ENCODE measurements at places on chromosomes 2 and 18. TPM values are rescaled to one million over a fixed set of nuclear protein-coding genes. Genes with fewer than 3 reads are reported as not detected.

GRCh38 chr2:49199266-49199665, 45.0 kb upstream of the FSHR start:
- no peak overlapping the region for H3K27ac ChIP-seq
- DNase-seq: no peak
- H3K36me3 ChIP-seq: no peaks in the 10 kb centered on the region

GRCh38 chr2:29561628-29562027, 359.8 kb downstream of the ALK start:
- H3K27me3 ChIP-seq: no peaks in the 10 kb centered on the region
- H3K4me3 ChIP-seq: no peak overlapping the region
- no peaks in the 10 kb centered on the region for H3K4me1 ChIP-seq
- H3K27ac ChIP-seq: no peak overlapping the region
- no peaks in the 10 kb centered on the region for H3K36me3 ChIP-seq

GRCh38 chr2:70870790-70871189, 35.2 kb upstream of the CD207 start:
- peaks cover 62% of the 10 kb centered on the region for H3K27me3 ChIP-seq
- no peaks in the 10 kb centered on the region for H3K36me3 ChIP-seq
- no peak for DNase-seq
- no peak overlapping the region for H3K27ac ChIP-seq
- no peak overlapping the region for H3K4me3 ChIP-seq

- H3K36me3 ChIP-seq: no peaks in the 10 kb centered on the region
- no peak for DNase-seq
- no peak overlapping the region for H3K27ac ChIP-seq
- H3K4me3 ChIP-seq: no peak overlapping the region
- no peaks in the 10 kb centered on the region for H3K27me3 ChIP-seq
- peaks cover 18% of the 10 kb centered on the region for H3K4me1 ChIP-seq
Measured at GRCh38 chr2:225117051-225117716, 74.9 kb upstream of the DOCK10 start.

DNA sequence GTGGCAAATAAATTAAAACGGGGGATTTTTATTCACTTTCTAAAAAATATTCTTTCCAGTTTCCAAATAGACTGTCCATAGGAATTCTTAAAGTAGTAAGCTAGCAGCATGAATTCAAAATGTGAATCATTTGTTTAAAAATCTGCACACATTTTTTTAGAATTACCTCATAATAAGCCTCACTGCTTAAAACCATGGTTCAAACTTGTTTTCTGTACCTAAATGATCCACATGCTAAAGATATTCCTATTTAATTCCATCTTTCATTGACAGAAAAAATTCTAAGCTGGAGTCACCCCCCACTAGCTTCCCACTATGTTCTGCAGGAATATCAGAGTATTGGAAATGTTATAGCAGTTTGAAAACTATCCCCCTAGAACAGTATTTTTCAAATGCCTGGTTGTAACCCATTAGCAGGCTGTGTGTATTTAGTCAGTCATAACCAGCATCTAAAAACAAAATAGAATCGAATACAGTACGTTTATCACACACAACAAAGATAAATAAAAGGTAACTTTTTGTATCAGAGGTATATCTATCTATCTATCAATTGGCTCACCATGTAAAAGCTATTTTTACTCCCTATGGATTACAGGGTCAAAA, 11.2 kb upstream of the IKZF2 start:
- no peak overlapping the region for H3K4me3 ChIP-seq
- H3K4me1 ChIP-seq: peaks cover 3% of the 10 kb centered on the region
- no peak for DNase-seq
- H3K27ac ChIP-seq: no peak overlapping the region
- no peaks in the 10 kb centered on the region for H3K36me3 ChIP-seq

DNA sequence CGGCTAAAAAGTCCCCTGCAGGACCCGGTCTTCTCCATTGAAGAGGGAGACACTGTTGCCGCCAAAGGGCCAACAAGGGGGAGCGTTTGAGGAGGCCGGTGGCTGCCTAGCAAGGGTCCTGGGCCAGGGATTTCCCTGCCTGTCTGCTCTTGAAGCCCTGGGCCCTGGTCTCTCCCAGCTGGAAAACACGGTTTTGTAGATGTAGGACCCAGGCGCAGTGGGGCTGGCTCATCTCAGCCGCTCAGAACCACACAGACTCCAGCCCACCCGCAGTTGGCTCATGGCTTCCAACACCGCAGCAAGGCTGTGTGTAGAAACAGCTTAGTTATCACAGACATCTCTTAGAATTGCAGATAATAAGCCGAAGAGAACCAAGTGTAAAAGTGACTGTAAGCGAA, 57.1 kb upstream of the TWIST2 start:
- peaks cover 2% of the 10 kb centered on the region for H3K36me3 ChIP-seq
- H3K27me3 ChIP-seq: no peaks in the 10 kb centered on the region
- H3K4me1 ChIP-seq: no peaks in the 10 kb centered on the region
- no peak overlapping the region for H3K27ac ChIP-seq
- no peak for DNase-seq
- H3K4me3 ChIP-seq: no peak overlapping the region

DNA sequence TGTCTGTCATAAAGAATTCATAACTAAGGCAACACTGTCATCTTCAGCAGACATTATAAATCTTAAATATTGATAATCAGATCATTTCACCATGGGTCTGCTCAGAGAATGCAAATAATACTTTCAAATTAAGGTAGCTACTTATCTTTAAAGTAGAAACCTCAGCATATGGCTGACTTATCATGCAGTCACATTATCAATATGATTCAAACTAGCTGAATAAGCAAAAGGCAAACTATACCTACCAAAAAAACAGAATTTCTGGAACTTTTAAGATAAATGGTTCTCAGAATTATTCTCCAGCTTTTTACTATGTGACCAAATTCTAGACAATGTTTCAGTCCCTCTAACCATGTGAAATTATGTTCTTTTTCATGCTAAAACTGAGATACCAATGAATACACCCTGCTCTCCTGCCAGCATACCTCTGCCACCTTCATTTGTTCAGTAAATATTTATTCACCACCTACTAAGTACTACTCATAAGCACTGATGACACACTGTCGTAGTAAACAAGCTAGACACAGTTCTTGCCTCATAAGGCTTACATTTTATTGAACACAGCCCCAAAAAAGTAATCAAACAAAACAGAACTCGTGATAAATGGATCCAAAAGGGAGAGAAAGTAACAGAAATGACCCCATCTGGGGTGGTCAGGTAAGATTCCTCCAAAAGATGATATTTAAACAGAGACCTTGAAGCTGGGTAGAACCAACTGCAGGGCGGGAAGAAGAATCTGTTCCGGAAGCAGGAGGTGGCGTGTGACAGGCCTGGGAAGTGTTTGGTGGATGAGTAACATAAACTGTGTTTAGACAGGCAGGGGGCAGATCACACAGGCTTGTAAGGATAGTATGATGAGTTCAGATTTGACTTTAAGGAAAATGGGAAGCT, 17.7 kb downstream of the SPIRE1 start:
- H3K36me3 ChIP-seq: no peaks in the 10 kb centered on the region
- peaks cover 17% of the 10 kb centered on the region for H3K4me1 ChIP-seq
- H3K27me3 ChIP-seq: no peaks in the 10 kb centered on the region
- DNase-seq: no peak

- H3K36me3 ChIP-seq: no peaks in the 10 kb centered on the region
- H3K4me1 ChIP-seq: no peaks in the 10 kb centered on the region
- H3K4me3 ChIP-seq: no peak overlapping the region
Measured at GRCh38 chr2:69291004-69291650, 95.9 kb downstream of the GFPT1 start.

DNA sequence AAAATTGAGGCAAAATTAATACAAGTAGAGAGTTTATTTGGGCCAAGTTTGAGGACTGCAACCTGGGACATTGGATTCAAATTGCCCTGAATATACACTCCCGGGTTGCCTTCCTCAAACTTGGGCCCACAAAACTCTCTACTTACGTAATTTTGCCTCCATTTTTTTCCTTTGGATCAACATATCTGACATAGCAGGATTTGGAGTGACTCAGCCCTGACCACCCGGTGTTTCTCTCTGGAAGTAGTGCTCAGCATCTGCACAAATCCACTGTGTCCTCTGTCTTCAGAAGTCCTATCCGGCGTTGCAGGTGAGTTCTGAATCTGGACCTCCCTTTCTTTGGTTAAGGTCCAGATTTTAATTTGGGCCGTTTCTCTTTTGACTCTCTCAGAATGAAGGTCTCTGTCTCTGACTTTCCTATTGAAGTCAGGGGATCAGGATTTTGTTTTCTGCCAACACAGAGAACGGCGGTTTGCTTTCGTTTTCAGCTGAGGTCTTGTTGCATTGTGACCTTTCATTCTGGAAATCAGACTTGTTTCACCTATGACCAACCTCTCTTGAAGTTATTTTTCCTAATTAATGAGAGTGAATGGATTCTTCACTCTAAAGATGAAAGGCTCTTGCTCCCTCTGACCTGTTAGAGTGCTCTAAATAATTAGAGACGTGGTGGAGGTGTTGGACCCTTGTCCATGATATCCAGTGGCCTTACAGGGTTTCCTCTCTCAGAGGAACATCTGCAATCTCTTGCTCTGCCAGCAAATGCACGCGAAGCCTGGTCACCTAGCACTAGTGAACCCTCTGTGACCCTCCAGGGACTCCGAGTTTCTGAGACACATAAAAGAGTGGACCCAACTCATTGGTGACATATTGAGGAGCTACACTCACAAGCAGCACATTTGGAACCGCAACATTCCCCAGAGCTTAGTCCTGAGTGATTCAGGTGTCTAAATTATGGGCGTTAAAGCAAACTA, 13.6 kb downstream of the TCF23 start:
- H3K27me3 ChIP-seq: no peaks in the 10 kb centered on the region
- DNase-seq: no peak
- H3K36me3 ChIP-seq: peaks cover 9% of the 10 kb centered on the region
- no peak overlapping the region for H3K4me3 ChIP-seq
- no peak overlapping the region for H3K27ac ChIP-seq

DNA sequence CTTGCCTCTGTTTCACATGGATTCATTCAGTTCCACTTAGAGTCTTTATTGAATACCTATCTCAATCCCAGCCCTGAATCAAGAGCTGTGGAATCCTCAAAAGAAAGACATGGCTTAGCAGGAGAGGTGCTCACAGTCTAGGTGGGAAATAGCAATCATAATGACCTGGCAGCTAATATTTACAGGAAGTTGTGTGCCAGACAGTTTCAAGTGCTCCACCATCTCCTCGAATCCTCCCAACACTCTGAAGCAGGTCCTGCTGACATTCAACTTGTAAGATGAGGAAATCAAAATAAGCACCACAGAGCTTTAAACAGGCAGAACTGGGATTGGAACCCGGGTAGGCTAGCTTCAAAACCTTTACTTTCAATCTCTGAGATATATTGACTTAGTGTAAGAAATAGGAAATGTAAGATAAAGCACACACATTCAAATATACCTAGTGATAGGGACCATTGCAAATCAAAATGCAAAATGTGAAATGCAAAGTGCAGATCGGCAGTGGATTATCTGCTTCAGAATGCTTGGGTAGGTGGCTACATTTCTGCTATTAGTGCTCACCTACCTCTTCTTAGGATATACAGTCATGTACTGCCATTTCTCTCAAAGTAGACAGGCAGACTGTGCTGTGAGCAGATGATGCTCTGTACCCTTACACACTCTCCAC, 182.0 kb downstream of the PRKCE start:
- peaks cover 18% of the 10 kb centered on the region for H3K4me1 ChIP-seq
- no peak overlapping the region for H3K4me3 ChIP-seq
- DNase-seq: no peak

DNA sequence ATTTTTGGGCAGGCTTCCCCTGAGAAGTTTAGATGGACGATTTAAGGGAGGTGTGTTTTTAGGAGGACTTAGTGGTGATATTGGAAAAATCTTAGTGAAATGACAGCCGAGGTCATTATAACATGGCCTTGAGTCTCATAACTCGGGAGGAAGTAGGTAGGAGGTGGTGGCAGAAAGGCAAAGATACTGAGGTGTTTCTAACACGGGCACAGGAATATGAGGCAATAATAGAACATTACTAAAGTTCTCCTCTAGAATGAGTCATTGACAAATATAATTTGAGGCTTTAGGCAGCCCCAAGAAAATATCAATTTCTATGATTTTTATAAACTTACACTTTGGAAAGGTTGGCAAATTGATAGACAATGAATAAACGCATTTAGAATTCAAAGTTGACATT, 146.1 kb upstream of the ZEB2 start:
- H3K4me1 ChIP-seq: peaks cover 34% of the 10 kb centered on the region
- H3K36me3 ChIP-seq: no peaks in the 10 kb centered on the region
- DNase-seq: no peak

Gene DSC2
- 29.8 TPM for total RNA-seq

Gene FRZB
- 1.5 TPM for total RNA-seq

Gene FBXO36
- total RNA-seq: 4.0 TPM

Gene MAPRE2
- total RNA-seq: 20.4 TPM

Gene TGFA
- total RNA-seq: 3.0 TPM

All from WTC11 (cell line).